HS-5 (cell line): ENCODE measurements at places on chromosomes 11 and 22.

- DNase-seq, result peak; percentile 3
These were observed 89.0 kb downstream of the ISX start for GRCh38 chr22:35154937-35155387.

DNA sequence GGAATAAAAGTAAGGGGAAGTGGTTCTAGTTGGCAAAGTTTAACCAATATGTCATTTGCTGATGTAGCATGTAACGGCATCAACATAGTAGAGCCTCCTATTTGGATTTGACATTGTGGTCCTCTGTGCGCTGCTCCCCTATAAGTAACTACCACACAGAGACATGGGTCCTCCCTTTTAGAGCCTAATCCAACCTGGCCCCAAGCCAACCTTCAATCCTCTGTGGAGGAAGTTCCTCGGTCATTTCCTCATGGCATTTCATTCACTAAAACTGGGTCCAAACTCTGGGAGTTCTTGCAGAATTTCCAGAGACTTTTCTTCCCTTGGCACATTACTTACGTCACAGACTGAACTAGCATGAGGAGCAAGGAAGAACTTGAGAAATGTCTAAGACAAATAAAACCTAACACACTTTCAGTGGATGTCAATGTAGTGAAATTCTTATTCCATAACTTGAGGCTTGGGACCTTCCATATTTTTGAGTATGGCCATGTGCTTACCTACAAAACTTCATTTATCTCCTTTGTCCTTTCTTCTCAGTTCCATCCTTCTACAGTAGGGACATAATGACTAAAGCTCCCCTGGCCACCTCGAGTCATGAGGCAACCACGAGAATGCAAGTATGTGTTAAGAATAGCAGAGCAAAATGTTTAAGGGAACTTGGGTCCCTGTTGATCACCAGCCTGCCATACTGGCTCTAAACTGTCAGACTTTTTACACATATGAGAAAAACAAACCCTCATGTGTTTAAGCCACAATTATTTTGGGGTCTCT is 34.7 kb downstream of the MMP20 start:
- no peak for DNase-seq

- no peak for DNase-seq
These were observed 12.5 kb downstream of the VPS26B start for GRCh38 chr11:134236834-134237556.

GRCh38 chr22:28560046-28560742 is 119.4 kb downstream of the TTC28 start:
- DNase-seq, result peak; percentile 46

- no peak for DNase-seq
These were observed 34.6 kb downstream of the CECR2 start for GRCh38 chr22:17403906-17404305.

GRCh38 chr22:50064453-50064852 is 6.4 kb upstream of the TTLL8 start:
- DNase-seq, result no peak

GRCh38 chr11:118074091-118074685 is 2.7 kb upstream of the TMPRSS4 start:
- no peak for DNase-seq

DNA sequence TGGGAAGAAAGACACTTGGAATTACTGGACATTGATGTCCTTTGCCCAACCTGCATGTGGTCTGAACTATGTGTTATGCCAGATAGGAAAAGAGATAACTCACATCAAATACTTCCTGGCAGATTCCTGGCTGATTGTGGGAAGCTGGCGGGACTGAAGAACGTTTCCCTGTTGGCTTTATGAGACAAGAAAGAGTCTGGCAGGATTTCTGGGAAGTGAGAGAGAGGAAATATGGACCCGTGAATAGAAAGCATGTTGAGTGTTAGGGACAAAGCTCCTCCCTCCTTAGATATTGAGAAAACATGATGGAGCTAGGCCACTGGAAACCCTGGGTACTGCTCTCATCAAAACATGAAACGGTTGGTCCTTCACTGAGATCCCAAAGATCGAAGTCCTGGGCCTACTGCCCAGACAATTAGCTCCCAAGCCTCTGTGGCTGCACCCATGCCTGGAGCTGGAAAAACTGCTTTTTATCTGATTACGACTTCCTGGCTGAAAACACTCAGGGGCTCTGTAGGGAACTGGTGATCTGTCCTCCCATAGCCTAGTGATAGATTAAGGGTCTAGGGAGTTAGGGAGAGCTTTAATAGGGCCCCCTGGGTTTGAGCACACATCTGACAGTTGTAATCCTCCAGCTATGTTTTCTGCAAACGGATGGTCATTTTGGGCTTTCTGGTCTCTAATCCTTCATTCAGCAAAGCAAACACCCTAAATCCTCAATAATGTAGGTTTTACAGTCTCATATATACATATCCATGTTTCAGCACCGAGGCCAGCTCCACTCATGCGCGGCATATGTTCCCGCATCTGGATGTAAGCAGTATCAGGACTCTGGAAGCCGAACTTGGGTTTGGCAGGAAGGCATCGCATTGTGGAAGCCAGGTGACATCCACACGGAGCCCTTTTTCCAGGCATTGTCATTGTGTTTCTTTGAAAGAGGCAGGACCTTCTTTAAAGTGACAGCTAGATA is 6.1 kb upstream of the B3GAT1 start:
- DNase-seq, result no peak

GRCh38 chr11:90795746-90796145 is 572.9 kb upstream of the CHORDC1 start:
- DNase-seq, result no peak

DNA sequence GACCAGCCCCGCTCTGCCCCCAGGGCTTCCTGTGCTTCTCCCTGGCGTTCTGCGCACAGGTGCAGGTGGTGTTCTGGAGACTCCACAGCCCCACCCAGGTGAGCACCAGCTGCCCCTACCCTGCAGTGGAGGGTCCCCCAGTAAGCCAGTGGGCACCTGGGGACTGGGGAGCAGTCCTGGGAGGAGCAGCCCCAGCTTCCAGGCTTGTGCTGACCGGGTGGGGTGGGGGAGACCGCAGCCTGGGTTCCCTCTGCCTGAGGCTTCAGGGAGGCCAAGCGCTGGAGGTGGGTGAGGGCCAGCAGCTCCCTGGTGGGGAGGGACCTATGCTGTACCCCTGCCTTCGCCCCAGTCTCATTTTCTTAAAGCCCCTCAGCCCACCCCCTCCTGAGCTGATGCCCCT is 6.9 kb downstream of the TSPAN32 start:
- DNase-seq, result no peak

GRCh38 chr11:84455691-84456090 is 1169.5 kb upstream of the CCDC90B start:
- DNase-seq, result no peak

DNA sequence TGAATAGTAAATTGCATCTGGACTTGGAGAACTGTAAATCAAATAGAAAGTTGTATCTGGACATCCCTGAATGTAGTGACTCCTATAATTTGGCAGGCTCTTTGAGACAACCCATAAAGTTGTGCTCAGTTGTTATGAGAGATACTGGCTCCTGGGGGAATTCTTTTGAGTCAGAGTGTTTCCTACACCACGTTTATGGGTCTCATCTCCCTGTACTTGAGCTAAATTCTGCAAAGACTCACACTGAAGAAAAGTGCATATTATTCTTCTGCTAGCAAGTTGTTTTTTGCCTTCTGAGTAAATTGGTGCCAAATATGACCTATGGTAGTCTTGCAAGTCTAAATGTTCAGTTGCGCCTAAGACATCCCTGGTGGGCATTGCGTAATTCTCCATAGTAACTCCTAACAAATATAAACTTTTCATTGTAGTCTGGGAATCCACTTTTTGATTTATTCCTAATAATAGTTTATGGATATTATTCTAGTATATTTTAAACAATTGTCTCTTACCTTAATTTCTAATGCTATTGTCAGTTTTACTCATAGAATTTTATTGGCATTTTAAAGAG is 5.0 kb downstream of the ZNF215 start:
- DNase-seq, result no peak

- DNase-seq, result no peak
These were observed 114.1 kb downstream of the MAML2 start for GRCh38 chr11:96228910-96229309.

- DNase-seq, result no peak
These were observed 67.1 kb downstream of the CD82 start for GRCh38 chr11:44632466-44633123.

DNA sequence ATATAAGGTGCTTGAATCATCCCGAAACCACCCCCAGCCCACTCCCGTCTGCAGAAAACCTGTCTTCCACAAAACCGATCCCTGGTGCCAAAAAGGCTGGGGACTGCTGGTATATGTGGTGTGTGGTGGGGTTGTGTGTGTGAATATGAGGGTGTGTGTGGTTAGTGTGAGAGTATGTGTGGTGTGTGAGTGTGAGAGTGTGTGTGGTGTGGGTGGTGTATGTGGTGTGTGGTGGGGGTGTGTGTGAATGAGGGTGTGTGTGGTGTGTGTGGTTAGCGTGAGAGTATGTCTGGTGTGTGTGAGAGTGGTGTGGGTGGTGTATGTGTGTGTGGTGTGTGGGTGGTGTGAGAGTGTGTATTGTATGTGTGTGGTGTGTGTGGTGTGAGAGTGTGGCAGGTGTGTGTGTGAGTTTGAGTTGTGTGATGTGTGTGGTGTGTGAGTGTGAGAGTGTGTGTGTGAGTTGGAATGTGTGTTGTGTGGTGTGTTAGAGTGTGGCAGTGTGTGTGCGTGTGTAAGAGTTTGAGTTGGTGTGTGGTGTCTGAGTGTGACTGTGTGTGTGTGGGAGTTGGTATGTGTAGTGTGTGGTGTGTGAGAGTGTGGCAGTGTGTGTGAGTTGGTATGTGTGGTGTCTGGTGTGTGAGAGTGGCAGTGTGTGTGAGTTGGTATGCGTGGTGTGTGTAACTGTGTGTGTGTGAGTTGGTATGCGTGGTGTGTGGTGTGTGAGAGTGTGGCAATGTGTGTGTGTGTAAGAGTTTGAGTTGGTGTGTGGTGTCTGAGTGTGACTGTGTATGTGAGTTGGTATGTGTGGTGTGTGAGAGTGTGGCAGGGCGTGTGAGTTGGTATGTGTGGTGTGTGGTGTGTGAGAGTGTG is 6.5 kb downstream of the UPK3A start:
- DNase-seq, result no peak

- no peak for DNase-seq
These were observed 81.0 kb upstream of the LRRC55 start for GRCh38 chr11:57100638-57101331.

DNA sequence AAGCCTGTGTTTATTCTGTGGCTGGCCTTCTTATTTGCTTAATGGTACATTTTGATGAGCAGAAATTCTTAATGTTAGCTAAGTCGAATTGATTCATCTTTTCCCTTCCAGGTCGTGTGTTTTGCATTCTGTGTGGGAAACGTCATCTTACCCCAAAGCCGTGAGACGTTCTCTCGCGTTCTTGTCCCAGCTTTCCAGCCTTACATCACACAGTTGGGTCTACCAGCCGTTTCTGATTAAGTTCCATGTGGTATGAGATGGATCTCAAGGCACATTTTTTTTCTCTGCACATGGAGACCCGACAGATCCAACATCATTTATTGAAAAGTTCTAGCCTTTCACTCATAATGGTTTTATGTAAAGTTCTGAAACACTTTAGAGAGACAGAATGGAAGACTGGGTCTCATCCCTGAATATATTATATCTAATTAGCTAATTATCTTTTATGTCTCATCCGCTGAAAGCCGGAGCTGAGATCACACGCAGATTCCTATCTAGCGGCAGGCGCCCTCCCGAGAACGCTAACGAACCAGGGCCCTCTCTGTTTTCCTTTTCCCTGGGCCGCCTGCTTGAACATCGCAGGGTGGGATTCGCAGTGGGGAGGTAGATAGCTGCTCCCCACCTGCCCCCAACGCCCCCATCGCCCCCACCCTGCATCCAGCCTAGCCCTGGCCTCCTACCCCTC is 1162.2 kb downstream of the BRD1 start:
- no peak for DNase-seq

DNA sequence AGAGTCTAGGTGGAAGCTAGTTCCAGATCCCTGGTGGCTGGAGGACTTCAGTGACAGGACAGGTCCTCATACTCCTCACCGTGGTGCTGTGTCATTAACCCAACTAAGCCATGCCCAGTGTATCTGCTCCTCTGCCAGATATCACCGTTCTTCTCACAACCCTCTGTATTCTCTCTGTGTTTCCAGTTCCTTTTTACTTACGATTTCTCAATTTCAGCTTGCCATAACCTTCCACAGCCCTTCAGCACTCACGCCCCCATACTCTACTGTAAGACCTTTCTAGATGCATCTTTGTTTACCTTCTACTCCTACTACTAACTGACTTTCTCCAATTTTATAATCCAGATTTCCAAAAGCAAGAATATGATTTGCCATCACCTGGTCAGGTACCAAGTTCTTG is 26.1 kb upstream of the RIC3 start:
- DNase-seq, result no peak

DNA sequence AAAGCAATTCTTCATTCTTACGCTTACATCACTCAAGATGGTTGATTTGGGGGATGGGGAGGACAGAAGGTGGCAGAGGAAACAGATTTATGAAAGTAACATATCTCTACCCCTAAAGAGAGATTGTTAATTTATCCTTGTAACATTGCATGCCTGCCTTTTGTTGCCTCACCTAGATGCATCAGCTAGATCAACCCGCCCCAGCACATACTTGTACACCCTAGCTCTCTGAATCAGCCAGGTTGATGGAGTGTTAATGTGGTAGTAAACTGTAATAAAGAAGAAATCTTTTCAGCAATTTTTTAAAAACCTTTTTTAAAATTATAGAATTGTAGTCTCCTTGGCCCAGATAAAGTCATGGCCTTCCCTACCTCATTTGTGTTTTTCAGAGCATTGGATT is 51.5 kb downstream of the EXT2 start:
- DNase-seq, result no peak

- DNase-seq, result no peak
These were observed 49.9 kb upstream of the WNT7B start for GRCh38 chr22:46026899-46027210.

GRCh38 chr11:130808541-130808940 is 107.7 kb downstream of the SNX19 start:
- no peak for DNase-seq

DNA sequence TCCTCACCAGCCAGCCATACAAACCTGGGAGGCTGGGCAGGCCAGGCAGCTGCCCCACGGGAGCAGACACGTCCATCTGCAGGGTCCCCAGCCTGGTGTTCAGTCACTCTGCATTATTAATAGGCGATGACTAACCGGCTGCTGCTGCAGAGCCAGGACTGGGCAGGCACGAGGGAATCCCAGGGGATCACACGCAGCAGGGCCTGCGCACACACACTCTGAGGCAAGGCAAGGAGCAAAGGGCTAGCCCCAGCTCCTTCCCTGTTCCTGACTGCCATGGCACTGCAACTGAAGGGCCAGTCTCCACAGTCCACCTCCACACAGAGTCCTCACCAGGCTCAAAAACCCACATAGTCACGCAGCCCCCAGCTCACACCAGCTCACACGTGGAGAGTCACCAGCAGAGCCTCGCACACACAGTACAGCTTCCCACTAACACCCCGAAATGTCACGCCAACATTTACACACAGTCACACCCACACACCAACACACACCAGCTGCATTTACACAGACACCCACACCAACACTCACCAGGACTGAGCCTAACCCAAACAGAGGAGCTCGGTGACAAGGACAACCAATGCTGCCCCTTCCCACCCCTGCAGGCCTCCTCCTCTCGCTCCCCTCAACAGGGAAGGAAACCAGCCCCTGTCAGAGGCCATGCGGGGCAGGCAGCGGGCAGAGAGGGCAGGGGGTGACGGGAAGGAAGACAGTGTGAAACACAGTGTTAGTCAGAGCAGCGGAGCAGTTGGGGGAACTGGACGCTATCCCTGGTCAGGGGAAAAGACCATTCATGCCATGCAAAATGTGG is 47.3 kb downstream of the NRXN2 start:
- no peak for DNase-seq
